ENCODE measurements at places on chromosomes 12 and 14.

DNA sequence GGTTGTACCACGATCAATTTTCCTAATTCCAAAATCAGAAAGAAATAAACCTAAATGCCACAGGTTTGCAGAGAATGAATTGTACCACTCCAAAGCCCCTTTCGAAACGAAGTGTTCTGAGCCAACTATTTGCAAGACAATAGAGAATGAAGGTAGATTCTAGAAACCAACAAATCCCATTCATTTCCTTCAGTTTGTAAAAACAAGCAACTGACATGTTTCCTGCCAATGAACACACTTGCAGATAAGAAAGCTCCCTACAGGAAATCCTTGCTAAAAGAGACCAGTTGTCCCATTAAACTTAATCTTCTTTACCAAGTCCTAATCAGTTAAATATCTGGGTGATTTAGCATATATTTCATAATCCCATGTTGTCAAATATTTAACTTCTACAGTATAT lies 198.4 kb upstream of the FOXN3 start:
- DNase-seq, result no peak

- no peak for DNase-seq
These were observed 364.9 kb upstream of the GARIN6 start for GRCh38 chr12:99282624-99283023.

GRCh38 chr12:38142974-38143373 lies 173.6 kb upstream of the ALG10B start:
- DNase-seq, result no peak

- DNase-seq, result no peak
These were observed 100.4 kb upstream of the PLXNC1 start for GRCh38 chr12:94047781-94048567.

GRCh38 chr12:124437617-124438436 lies 129.6 kb downstream of the NCOR2 start:
- DNase-seq, result no peak

Measured in GM20000 (cell line).